Fibroblast of gingiva (primary cell): ENCODE measurements at places on chromosomes 5 and 9.

DNA sequence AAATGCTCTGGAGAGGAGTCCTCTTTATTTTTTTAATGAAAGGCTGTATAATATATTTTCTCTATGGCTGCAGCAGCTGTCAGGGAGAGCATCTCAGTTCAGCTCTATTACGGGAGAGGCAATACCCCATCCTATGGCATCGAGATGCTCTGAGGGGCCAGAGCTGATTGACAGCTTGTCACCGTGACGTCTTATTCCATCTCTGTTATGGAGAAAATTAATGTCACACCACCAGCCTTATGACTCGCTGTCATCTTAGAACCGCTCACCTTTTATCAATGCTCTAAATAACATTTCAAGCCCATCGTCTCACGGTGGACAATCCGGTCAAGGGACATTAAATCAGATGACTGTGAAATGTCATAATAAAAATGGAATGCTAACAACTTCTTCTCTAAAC, 273.5 kb downstream of the SLF1 start:
- no peak for DNase-seq

DNA sequence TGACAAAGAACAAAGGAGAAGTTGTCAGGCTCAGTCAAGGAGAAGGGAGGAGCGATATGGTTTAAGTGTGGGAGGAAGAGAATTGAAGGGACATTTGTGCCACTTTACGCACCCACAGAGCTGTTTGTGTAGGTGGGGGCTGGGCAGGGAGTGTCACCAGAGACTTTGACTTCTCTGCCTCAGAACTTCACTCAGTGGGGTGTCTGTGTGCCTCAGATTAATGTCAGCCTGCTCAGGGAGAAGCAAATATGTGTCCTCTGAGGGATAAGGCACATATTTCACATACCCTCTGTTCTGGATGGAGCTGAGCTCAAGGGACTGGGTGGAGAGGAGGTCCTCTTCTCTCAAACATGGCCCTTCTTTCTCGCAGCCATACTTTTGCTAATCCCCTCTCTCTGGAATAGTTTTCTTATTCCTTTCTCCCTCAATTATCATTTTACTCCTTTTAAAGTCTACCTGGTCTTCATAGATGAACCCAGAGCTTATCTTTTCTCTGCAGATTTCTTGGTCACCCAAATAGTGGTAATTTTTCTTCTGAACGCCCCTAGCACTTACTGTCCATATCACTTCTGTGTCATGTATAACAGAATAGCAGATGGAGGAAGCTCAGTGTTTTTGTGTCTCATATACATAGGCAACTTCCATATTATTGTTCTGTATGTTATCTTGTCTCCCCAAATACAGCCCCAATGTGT, 77.0 kb downstream of the IQGAP2 start:
- DNase-seq: no peak

- no peak for DNase-seq
Measured at GRCh38 chr5:60568646-60569045, 131.3 kb downstream of the DEPDC1B start.

DNA sequence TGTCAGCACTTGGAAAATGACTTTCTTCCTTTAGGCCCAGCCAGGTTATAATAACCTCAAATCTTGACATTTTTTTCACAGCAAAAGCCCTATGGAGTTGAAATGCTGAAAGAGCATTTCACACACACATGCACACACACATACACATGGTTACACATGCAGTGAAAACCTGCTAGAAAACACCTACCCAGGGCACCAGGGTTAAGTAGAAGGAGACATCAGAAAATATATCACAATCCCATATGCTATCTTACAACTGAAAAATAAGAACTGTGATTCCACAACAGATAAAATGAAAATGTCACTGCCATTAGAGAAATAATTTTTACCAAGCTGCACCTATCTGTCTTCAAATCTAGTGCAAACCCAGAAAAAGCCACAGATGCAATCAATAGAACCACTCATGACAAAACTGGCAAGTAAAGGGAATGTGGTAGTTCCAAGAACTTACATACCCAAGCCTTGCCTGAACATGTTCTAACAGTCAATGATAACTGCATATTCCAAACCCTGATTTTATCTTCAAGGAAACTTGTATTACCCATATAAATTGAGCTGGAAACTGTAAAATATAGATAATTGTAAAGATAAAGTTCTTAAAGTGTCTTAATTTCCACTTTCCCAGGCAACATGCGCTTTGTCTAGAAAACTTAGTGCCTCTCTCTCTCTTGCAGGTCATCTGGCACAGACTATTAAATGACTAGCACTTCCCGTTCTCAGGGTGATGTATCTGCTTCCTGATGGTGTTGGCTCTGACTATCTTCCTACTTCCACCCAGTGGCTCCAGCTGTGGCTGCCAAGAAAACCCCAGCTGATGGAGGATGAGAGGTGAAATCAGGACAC, 250.2 kb upstream of the PTGER4 start:
- no peak for DNase-seq

DNA sequence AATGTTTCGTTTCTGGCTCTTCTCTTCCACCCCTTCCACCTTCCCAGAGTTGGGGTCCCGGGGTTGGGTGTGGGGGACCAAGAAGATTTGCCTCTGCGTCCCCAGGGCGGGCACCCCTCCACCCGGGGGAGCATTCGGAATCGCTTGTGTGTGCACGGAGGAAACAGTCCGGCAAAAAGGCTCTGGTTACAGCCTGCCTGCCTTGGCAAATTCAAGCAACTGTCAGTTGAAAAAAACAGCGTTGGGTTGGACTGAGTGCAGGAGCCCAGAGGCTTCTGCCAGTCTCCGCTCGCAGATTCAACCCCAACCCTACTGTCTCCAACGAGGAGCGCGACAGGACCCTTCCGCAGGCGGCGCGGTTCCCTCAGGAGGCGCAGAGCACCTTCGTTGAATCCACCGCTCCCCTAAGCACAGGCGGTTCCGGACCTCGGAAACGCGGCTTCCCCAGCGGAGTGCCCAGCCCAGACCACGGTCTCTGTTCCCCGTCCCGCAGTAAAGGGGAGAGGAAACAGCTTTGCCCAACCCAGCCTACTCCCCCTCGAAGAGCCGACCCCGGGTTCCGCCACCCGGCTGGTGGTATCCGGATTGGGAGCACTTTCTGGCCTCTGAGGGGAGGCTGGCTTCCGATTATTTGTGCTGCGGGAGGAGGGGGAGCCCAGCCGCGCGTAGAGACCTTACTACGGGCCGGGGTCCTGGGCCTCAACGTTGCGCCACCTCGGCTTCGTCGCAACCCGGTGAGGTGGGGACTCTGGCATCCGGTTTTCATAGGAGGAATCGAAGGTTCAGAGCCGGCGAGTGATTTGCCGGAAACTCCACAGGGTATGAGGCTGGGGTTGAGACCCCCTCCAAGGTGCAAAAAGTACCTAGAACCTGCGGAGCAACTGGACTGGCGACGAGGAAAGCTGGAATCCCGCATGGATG, 9.6 kb downstream of the LHX6 start:
- DNase-seq: no peak

DNA sequence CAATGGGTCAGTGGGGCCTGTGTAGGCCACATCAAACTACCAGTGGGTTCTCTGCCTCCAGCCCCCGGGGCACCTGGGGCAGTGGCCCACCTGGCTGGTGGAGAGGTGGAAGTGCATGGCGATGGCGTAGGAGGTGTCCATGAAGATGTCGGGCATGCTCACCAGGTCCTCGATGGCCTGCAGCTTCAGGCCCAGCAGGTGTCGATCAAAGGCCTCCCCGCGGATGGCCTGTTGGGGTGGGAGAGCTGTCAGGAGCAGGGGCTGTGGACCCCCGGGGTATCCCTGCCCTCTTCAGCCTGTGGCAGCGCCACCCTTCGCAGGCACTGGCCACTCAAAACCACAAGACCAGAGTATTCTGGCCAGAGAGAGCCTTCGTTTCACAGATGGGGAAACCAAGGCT, 14.7 kb downstream of the CRAT start:
- DNase-seq: no peak

- no peak for DNase-seq
Measured at GRCh38 chr5:111627862-111628261, 115.5 kb upstream of the STARD4 start.

DNA sequence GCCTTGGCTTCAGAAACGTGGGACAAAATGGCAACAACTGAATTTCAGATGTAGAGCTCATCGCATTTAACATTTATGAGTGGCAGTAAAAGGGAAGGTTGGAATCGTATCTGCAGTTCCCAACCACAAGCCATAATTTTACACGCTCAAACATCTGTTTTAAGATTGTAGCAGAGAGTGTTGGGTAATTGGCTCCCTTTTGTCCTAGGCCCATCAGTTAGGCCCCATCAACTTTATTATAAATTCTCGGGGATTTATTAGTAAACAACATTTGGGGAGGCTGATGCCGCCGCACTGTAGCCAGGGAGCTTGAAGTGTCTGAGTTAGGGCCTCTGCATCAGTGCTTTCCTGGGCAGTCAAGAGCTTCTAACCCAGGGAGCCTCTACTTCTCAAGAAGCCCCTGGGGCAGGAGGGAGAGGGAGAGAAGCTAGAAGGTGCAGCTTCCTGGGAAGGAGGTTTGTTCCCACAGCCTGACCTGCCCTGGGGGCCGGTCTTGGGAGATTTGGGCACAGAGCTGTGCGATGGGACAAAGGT, 66.2 kb downstream of the HSPA4 start:
- DNase-seq: no peak

DNA sequence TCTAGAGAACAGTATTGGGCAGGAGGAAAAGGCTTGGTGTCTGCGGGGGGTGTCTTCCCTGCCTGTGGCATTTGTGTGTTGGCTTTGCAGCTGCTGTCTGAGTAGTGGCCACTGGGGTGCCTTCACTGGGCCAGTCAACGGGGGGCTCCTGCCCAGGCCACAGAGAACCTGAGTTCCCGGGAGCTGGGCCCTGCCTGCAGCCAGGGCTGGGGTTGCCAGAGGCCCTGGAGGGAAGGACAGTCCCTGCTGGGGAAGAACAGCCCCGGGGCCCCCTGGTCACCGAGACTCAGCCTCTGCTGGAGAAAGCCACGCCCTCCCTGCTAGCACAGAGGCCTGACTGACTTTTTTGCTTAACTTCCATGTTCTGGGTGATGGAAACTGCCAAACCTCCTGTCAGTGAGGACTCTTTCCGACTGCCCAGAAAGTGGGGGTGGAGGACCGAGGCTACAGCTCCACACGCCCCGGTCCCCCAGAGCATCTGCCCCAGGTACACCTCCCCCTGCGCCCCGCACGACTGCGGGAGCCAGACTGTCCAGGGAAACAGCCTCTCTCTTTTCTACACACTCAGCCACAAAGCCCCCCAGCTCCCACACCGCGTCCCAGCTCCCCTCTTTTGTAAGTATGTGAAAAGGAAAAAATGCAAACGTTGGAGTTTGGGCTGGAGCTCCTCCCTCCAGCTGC, 133.4 kb downstream of the DAB2IP start:
- DNase-seq: no peak

DNA sequence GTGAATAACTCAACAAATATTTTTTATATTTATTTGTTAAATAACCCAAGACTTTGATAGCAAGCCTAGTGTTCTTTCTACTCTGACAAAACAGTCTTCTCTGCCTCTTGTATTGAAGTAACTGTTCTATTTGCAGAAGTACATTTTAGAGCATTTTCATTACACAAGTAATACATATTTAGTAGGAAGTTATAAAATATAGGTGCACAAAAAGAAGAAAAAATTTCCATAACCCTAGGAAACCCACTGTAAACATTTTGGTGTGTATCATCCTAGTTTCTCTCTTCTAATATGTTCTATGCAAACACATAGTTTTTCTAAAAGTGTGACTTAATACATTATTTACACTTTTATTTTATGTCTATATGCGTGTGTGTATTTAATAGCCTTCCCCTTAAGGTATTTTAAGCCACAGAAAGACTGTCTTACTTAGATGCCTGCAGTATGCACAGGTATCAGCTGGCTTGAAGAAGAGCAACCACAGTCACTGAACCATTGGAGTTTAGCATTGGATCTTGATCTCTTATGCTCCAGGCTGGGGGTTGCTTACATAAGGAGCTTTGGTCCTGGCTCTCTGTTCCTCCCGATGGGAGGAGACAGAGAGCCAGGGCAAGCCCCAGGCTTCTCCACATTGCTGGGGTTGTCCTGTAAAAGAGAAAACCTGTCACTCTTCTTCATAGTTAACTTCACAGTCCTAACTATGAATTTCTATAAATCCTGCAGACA, 3.8 kb downstream of the SELENOP start:
- DNase-seq: no peak

- DNase-seq: no peak
Measured at GRCh38 chr5:96733771-96734500, 71.8 kb downstream of the CAST start.

DNA sequence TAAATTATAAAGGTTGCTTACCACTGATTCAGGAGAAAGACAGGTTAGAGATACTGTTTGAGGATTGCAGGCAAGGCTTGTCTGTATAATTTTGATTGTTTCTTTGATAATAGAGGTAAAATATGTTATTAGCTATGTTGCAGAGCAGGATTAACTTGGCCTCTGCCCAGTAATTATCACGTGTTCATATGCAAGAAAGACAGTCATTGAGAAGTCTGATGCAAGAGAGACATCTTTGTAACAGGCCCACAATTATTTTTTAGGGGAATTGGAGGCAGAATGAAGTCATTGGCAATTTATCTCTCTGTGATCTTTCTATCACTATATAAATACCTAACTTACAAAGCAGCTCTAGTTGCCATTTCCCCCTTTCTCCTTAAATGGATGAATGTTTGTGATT, 46.0 kb downstream of the SLC44A1 start:
- DNase-seq: peak; percentile 57

- no peak for DNase-seq
Measured at GRCh38 chr9:137275588-137276472, 1.7 kb upstream of the TOR4A start.

GRCh38 chr5:9115093-9115492, 430.8 kb downstream of the SEMA5A start:
- no peak for DNase-seq

- DNase-seq: peak; percentile 84
Measured at GRCh38 chr9:91427873-91428272, 4.2 kb upstream of the NFIL3 start.

DNA sequence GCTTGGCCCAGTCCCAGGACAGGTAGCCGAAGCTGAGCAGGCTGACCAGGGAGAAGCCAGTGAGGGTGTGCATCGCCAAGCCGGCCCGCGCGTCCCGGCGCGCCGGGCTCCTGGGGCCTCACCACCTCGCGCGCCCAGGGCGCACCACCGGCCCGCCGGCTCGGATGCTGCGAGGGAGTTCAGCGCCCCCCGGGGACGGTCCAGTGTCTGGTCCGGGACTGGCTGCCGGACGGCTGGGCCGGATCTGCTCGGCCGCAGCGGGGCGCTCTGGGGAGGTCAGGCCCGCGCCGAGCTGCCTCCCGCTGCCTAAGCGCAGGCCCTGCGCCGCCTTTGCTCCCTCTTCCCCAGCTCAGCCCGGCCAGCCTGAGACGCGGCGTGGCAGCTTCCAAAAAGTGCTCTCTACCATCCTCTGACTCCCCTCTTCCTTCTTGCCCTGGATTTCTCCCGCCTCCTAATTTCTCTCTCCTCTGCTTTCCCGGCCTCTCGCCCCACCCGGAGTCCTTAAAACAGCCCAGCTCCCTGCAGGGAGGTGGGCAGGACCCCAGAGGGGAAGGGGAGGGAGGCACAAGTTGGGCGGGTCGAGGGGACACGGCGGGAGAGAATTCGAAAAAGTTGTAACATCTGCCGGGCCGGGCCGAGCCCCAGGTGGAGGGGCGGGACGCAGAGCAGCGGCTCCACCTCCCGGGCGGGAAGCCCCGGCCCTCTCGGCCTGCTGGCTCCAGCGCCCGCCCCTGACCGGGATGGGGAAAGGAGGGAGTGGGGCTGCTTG, at the start of gene ARSI:
TSS of gene ARSI (minus strand) at position 605 of the 769 bp plus-strand sequence. CDS start at position 73, 532 bp downstream.
- DNase-seq: peak; percentile 16

GRCh38 chr9:131429121-131430012, 35.5 kb downstream of the PRRC2B start:
- DNase-seq: peak; percentile 15

- DNase-seq: no peak
Measured at GRCh38 chr5:150082374-150082773, 4.0 kb downstream of the CSF1R start.

GRCh38 chr9:88969646-88970373, 21.5 kb upstream of the S1PR3 start:
- no peak for DNase-seq
